Renal cortex interstitium (tissue), 15 donors: ENCODE measurements at places on chromosomes 2 and 18. TPM values are rescaled to one million over a fixed set of nuclear protein-coding genes. Genes with fewer than 3 reads are reported as not detected.

BMP10 gene
- not detected for polyA plus RNA-seq

ATG16L1 gene
- 21.8 TPM for polyA plus RNA-seq

- no peak for DNase-seq
Observed at GRCh38 chr2:31529256-31529655, 51.5 kb downstream of the SRD5A2 start.

SUPT7L gene
- 56.3 TPM for polyA plus RNA-seq

DNA sequence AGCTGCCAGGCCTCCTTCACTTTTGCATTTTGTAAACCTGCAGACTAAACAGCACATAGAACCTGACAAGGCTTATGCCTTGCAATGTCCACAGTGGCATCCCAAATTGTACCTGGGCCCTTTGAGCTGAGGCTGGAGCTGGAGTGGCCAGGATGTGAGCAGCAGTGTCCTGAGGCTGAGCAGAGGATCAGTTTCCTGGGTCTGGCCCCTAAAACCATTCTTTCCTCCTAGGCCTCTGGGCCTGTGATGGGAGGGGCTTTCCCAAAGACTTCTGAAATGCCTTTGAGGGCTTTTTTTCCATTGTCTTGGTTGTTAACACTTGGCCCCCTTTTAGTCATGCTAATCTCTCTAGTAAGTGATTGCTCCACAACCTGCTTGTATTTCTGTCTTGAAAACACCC, 32.8 kb downstream of the FSIP2 start:
- DNase-seq = no peak

MLPH gene
- polyA plus RNA-seq = 4.3 TPM

GRCh38 chr2:33680644-33681363, 81.7 kb upstream of the FAM98A start:
- DNase-seq = no peak

- no peak for DNase-seq
Observed at GRCh38 chr2:187525163-187525900, 28.9 kb downstream of the TFPI start.

DNA sequence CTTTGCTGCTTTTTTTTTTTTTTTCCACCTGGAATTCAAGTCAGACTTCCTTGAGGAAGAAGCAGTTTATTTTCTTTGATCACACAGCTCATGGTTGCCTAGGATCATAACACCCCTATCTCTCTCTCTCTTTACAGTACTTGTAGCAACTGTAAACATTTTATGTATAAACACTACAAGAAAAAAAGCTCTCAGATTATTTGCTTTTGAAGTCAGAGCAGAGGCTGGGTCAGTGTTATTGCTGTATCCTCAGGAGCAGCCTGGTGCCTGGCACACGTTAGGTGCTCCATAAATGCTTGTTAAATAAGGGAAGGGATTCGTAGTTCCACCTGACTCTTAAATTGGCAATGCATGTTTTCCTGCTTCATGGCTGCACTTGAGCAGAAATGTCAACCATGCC, 221.2 kb downstream of the TGIF1 start:
- DNase-seq = no peak
